Cardiac muscle cell (in vitro differentiated cells and primary cell): ENCODE measurements at places on chromosomes 11 and 22. TPM values are rescaled to one million over a fixed set of nuclear protein-coding genes. Genes with fewer than 3 reads are reported as not detected.

GRCh38 chr22:25368271-25368670, 148.8 kb downstream of the CRYBB2 start:
- no peak for DNase-seq
- H3K27ac ChIP-seq, result no peak overlapping the region
- H3K4me3 ChIP-seq, result no peak overlapping the region
- H3K27me3 ChIP-seq, result no peaks in the 10 kb centered on the region
- no peaks in the 10 kb centered on the region for H3K4me1 ChIP-seq

DNA sequence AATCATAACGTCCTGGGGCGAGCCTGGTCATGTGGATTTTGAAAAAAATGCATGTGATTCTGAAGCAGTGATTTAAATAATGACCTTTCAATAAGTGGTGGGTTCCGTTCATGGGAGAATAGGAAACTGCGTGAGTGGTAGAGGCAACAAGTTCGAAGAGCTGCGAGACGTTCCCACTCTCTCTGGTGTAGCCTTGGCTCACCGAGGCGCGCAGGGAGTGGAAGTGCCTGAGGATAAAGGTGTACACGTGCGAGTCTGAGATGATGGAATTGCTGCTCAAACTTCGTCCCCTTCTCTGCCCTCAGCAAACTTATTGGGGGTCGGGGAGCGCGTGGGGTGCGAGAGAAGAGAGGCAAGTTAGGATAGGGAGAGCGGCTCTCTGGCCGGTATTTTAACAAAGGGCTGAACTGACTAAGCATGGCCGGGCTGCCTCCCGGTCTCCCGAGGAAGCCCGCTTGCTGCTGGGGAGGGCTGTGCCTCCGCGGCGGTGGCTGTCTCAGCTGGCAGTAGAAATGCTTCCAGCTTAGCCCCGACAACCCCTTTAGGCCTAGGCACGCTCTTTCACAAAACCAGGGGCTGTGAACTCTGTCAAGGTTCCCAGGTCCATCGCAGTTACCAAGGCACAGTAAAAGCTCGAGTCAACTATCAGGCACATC, 875 bp upstream of the STT3A start:
- no peaks in the 10 kb centered on the region for H3K27me3 ChIP-seq
- H3K36me3 ChIP-seq, result no peaks in the 10 kb centered on the region
- peaks cover 11% of the 10 kb centered on the region for H3K4me1 ChIP-seq
- H3K4me3 ChIP-seq, result peak overlapping the region; percentile 48
- peak overlapping the region; percentile 96 for H3K27ac ChIP-seq

DNA sequence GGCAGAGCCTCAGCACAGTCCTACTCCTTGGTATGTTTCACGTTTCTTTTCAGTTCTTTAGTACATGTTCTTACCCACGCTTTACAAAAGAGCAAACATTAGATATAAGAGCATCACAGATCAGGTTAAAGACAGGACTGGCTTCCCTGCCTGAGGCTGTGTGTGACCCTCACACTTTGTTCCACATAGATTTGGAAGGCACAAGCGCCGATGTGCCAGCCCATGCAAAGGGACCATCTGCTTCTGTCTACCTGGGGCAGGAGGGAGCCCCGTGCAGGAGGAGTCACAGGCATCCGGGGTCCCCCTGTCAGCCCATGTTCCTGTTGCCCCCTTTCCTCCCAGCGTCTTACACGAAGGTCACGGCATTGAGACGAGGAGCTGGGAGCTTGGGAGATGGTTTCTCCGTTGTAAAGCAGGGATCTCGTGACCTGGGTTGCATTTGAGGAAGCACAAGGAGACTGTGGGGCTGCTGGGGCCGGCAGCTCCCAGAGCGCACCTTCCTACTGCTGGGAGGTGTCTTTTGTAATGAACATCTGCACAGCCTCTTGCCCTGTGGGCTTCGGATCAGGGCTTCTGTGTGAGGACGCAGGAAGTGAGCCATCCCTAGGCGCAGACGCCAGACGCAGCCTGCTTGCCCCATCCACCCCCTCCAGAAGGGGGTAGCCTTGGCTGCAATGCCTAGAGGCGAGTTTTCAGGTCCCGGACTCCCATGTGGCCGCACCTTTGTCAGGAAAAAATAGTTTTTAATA, 72.6 kb downstream of the SCN3B start:
- H3K4me1 ChIP-seq, result peaks cover 6% of the 10 kb centered on the region
- H3K27me3 ChIP-seq, result no peaks in the 10 kb centered on the region
- DNase-seq, result no peak
- no peaks in the 10 kb centered on the region for H3K36me3 ChIP-seq

DNA sequence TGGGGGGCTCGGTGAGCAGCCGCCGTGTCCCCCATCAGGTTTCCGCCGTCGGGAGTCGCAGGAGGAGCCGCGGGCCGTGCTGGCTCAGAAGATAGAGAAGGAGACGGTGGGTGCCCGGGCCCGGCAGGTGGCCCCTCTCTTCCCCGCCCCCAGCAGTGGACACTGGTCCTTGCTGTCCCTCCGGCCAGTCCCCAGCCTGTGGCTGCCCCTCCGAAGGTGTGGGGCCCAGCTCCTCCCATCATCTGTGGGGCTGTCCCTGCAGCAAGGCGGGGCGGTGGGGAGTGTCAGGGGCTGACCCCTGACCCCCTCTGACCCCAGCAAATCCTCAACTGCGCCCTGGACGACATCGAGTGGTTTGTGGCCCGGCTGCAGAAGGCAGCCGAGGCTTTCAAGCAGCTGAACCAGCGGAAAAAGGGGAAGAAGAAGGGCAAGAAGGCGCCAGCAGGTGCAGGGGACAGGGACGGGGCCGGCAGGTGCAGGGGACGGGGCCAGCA, 15.3 kb downstream of the EPS8L2 start:
- H3K36me3 ChIP-seq, result no peaks in the 10 kb centered on the region
- no peak overlapping the region for H3K27ac ChIP-seq
- no peak overlapping the region for H3K4me3 ChIP-seq
- peaks cover 62% of the 10 kb centered on the region for H3K27me3 ChIP-seq

DNA sequence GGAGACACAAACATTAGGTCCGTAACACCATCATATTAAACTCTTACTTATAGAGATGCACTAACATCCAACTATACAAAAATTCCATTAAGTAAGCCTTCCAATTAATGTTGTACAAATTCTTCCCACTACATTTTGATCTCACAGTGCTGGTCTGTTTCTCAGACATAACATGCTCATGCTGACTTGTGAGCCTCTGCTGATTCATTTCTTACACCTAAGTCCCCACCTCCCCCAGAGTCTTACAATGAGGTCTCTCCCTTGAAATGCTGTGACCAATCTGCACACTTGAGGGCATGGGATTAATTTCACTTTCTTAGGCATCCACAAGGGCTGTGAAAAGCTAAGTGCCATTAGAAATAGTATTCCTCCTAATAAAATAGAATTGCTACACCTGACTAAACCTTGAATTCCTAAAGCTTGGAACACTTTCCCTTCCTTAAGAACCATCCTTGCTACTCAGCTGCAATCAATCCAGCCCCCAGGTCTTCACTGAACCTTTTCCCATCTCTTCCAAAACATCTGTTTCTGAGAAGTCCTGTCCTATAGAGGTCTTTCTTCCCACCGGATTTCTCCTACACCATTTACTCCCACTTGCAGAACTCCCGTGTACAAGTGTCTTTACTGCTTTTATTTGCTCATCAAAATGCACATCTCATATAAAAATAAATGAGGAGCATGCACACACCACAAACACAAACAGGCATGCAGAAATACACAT, 2.0 kb downstream of the HBG1 start:
- H3K27me3 ChIP-seq, result no peaks in the 10 kb centered on the region
- DNase-seq, result no peak
- H3K4me3 ChIP-seq, result no peak overlapping the region
- no peak overlapping the region for H3K27ac ChIP-seq

GRCh38 chr22:41241133-41241676, 474 bp upstream of the CHADL start:
- H3K4me1 ChIP-seq, result no peaks in the 10 kb centered on the region
- H3K27me3 ChIP-seq, result no peaks in the 10 kb centered on the region
- no peak for DNase-seq
- H3K36me3 ChIP-seq, result no peaks in the 10 kb centered on the region
- no peak overlapping the region for H3K4me3 ChIP-seq

DNA sequence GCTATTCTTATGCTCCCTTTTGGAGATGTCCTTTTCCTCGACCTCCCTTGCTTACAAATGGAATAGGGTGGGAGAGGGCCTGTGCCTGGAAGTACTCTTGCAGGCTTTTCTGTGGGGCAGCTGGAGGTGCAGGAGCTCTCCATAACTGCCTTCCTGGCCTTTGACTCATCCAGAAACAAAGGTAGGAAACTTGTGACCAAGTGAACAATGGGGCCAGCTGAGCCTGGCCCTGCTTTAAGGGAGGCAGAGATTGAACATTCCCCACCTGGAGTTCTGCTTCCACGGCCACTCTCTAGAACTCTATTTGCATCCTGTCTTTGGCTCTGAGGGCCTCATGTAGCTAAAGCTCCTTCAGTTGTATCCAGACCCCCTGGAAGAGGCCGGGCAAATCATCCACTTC, 5.1 kb upstream of the LYVE1 start:
- H3K4me3 ChIP-seq, result no peak overlapping the region
- H3K36me3 ChIP-seq, result no peaks in the 10 kb centered on the region
- H3K4me1 ChIP-seq, result peaks cover 11% of the 10 kb centered on the region
- no peaks in the 10 kb centered on the region for H3K27me3 ChIP-seq
- no peak overlapping the region for H3K27ac ChIP-seq

GRCh38 chr11:61966734-61967115, 709 bp downstream of the FTH1 start:
- peak; percentile 58 for DNase-seq
- H3K27me3 ChIP-seq, result no peaks in the 10 kb centered on the region
- H3K4me3 ChIP-seq, result peak overlapping the region; percentile 92
- H3K27ac ChIP-seq, result peak overlapping the region; percentile 91
- H3K4me1 ChIP-seq, result peaks cover 15% of the 10 kb centered on the region
- peaks cover 22% of the 10 kb centered on the region for H3K36me3 ChIP-seq

- H3K27me3 ChIP-seq, result no peaks in the 10 kb centered on the region
- no peaks in the 10 kb centered on the region for H3K36me3 ChIP-seq
- no peak for DNase-seq
- H3K27ac ChIP-seq, result no peak overlapping the region
- peaks cover 6% of the 10 kb centered on the region for H3K4me1 ChIP-seq
Measured at GRCh38 chr22:29396126-29396525, 7.8 kb upstream of the AP1B1 start.

- DNase-seq, result no peak
- H3K27ac ChIP-seq, result no peak overlapping the region
- H3K36me3 ChIP-seq, result no peaks in the 10 kb centered on the region
- peaks cover 9% of the 10 kb centered on the region for H3K4me1 ChIP-seq
- H3K27me3 ChIP-seq, result no peaks in the 10 kb centered on the region
Measured at GRCh38 chr22:27114186-27114585, 456.8 kb downstream of the MIAT start.

DNA sequence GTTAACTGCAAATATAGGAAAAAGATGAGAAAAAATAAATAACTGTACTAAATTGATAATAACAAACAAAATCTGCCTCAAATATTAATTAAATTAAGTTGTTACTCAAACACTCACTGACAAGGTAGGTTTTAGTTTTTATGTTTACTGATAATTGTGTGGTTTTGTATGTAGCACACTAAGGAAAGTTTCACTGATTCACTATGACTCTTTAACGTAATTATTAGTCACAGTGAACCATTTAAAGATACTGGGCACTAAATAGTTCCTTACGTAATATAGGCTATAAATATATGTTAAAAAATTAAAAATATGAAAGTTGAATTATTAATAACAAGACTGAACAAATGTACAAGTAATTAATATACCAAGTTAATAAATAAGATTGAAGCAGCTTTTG, 2330.0 kb upstream of the RAG2 start:
- H3K4me1 ChIP-seq, result no peaks in the 10 kb centered on the region
- H3K4me3 ChIP-seq, result no peak overlapping the region
- no peak overlapping the region for H3K27ac ChIP-seq
- H3K27me3 ChIP-seq, result no peaks in the 10 kb centered on the region
- H3K36me3 ChIP-seq, result no peaks in the 10 kb centered on the region
- DNase-seq, result no peak

GRCh38 chr11:67392183-67392715, 463 bp downstream of the RAD9A start:
- peaks cover 6% of the 10 kb centered on the region for H3K4me1 ChIP-seq
- H3K36me3 ChIP-seq, result peaks cover 3% of the 10 kb centered on the region
- no peak overlapping the region for H3K27ac ChIP-seq
- peak overlapping the region; percentile 55 for H3K4me3 ChIP-seq

DNA sequence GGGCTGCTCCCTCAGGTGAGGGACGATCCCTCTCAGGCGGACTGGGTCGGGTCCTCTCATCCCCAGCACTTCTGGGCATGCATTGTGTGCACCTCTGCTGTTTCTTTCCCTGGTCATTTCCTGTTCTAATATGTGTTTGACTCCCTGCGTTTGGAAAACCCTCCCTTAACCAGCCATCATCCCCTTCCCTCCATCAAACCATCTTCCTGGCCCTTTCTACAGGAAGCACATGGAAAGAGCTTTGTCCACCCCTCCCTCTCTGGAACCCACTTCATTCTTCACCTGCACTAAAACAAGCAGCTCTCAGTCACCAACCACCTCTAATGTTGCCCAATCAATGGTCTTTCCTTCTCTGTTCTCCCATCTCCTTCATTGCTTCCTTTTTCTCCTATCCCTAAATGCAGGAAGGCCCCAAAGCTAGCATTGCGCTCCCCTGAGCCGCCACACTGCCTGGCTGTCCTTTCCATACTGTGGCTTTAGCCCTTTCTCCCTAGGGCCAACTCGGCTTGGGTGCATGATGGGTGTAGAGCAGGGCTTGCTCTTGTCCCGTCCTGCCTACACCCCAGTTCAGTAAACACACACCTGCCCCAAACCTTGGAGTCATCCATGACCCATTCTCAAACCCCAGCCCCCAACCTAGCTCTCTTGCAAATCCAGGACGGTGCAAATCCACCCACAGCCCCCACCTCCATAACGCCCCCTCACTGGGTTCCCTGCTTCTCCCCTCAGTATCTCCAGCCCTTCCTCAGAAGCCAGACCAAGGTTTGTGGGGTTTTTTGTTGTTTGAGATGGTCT, 5.4 kb upstream of the GAS2L1 start:
- H3K4me1 ChIP-seq, result no peaks in the 10 kb centered on the region
- DNase-seq, result no peak
- peaks cover 40% of the 10 kb centered on the region for H3K36me3 ChIP-seq
- H3K27ac ChIP-seq, result peak overlapping the region; percentile 63

DNA sequence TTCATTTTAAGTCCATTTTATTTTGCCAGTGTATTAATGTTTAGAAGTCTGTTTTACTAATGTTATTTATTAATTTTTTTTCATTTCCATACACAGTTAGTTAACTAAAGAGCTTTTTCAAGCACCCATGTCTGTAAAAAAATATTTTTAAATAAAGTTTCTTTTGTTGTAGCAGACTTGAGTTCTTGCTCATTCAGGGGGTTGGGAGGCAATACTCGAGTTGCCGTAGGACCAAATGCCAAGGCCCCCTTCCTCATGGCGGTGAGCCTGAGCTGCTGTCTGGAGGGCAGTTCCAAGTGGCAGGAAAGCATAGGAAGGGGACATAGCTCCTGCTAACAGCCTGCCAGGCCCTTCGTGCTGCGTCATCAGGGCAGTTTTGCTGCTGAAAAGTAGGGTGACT, 9.0 kb downstream of the MCAM start:
- DNase-seq, result no peak
- H3K4me1 ChIP-seq, result no peaks in the 10 kb centered on the region
- H3K4me3 ChIP-seq, result no peak overlapping the region
- H3K27ac ChIP-seq, result no peak overlapping the region
- H3K36me3 ChIP-seq, result no peaks in the 10 kb centered on the region
- H3K27me3 ChIP-seq, result no peaks in the 10 kb centered on the region

The VSIG10L2 gene
- polyA plus RNA-seq, result not detected in 2 replicates

The RAB3IL1 gene
- 8.3 and 14.6 TPM in 2 replicates for polyA plus RNA-seq

The CDC42EP2 gene
- 0.26 and 1.5 TPM in 2 replicates for polyA plus RNA-seq

The ARHGEF12 gene
- polyA plus RNA-seq, result 19.4 and 21.7 TPM in 2 replicates

The GNAZ gene
- 1.8 and 2.5 TPM in 2 replicates for polyA plus RNA-seq

The WNT7B gene
- polyA plus RNA-seq, result not detected in 2 replicates

The USP2 gene
- polyA plus RNA-seq, result 36.5 and 44.1 TPM in 2 replicates
